ENCODE measurements at places on chromosomes 4 and X. TPM values are rescaled to one million over a fixed set of nuclear protein-coding genes. Genes with fewer than 3 reads are reported as not detected.

The COL25A1 gene
- total RNA-seq, result 0.74 TPM

The PFKFB1 gene
- total RNA-seq, result 0.71 TPM

The VCX3A gene
- not detected for total RNA-seq

The FHIP1A gene
- 13.0 TPM for total RNA-seq

The USP17L12 gene
- total RNA-seq, result not detected

GRCh38 chr4:145507636-145508035, 26.0 kb downstream of the SMAD1 start:
- no peak for DNase-seq

DNA sequence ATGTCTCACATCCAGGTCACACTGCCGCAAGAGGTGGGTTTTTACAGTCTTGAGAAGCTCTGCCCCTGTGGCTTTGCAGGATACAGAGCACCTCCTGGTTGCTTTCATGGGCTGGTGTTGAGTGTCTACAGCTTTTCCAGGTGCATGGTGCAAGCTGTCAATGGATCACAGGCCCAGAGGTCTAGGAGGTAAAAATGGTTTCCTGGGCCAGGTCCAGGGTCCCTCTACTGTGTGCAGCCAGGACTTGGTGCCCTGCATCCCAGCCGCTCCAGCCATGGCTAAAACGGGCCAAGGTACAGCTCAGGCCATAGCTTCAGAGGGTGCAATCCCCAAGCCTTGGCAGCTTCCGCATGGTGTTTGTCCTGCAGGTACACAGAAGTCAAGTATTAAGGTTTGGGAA, 434.1 kb upstream of the GALNT7 start:
- no peak for DNase-seq

DNA sequence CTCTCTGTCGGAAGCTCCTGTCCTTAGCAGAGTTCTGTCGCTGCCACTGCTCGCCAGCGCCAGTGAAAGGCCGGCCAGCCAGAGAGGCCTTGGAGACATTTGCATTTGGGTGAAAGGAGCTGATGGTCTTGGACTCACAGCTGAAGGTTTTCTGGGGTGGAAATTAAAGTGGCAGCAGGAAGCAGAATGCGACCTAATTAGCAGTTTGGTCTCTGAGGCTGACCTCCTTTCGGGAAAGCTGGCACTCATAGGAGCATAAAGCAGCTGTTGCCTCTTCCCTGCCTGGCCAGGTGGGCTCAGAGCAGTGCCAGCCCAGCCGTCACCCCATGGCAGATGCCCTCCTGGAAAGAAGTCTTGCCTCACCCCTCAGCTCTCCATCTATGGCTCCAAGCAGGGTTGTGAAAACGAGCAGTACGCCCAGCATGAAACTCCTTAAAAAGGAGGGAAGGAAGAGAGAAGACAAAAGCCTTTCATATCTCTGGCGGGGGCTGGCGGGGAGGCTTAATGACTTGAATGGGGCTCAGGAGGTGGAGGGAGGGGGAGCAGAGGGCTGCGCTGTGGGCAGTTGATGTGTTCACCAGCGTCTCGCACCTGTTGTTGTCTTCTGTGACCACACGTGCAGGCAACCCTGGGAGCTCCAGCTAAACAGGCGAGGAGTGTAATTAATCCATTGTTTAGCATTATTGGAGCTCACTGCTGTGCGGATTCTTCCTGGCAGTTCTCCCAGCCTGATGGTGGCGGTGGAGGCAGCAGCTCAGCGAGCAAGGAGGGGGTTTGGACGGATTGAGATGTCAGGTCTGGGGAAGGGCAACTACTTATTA, 264.0 kb downstream of the MID1IP1 start:
- no peak for DNase-seq
